Activated CD4-positive, alpha-beta T cell treated with anti-CD3 and anti-CD28 coated beads for 4 hours (primary cell): ENCODE measurements at places on chromosomes 3 and 15.

DNA sequence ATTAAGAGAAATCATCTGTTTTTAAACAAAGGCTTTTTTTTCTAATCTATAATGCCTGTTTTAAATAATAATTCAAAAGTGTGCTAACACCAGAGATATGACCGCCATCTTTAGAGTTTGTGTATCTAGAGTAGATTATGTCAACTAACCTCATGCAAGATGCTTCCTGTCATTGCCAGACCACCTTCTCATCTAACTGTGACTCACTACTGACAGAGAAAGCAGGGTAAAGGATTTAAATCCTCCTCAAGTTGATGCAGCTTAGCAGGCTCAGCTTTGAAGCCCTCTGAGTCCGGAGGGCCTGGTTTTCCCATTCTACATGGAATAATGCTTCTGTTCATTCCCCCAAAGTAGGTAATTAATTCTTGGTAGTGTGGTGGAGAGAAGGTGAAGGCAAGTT, 108.5 kb downstream of the ECT2 start:
- no peak for DNase-seq

DNA sequence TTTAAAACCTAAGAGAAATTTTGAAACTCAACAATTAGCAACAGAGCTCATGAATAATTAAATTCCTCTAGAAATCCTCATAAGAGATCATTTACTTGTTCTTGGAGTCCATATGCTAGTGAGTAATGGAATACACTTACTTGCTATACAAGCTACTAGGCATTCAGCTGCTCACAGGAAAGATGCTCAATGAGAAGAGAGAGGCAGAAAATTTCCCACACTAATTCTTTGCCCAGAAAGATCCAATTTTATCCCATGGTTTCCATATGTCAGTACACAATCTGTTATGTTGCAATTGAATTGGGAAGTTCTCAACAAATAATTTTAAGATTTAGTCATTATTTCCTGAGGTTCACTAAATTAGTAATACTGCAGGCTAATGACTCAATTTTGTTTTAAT, 310.4 kb downstream of the RYR3 start:
- no peak for DNase-seq

- no peak for DNase-seq
These were observed 331.5 kb upstream of the CFAP20DC start for GRCh38 chr3:59381282-59381681.

DNA sequence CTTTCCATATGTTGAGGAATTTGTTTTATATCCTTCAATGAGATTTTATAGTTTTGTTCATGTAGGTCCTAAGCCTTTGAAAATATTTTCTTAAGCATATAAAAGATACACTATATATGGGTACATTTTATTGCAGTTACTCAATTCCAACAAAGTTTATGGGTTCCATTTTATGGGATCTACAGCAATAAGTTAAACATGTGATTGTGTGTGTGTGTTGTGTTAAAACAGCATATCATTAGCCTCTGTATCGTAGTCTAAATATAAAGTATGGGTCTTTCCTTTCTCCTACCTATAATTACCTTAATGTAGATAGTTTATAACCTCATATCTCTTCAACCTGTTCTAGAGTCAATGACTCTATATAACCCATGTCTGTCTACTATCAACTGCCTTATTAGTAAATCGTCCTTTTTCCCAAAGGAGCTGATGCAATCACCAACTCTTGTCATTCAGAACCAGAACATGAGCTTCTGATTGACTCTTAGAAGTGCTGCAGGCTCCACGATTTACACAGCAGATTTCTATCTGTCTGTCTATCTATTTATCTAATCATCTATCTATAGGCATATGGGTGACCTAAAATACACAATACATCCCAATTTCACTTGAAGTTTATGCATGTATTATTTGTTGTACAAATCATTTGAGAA, 512.6 kb upstream of the CBLB start:
- no peak for DNase-seq

GRCh38 chr3:84547971-84548970, 410.5 kb upstream of the CADM2 start:
- DNase-seq = no peak

GRCh38 chr3:139629033-139629432, 48.7 kb downstream of the NMNAT3 start:
- no peak for DNase-seq

GRCh38 chr15:39512643-39513042, 68.2 kb upstream of the THBS1 start:
- no peak for DNase-seq

- DNase-seq = no peak
These were observed 36.3 kb downstream of the ASTE1 start for GRCh38 chr3:130990282-130990681.

GRCh38 chr3:159169828-159170227, 368.0 kb downstream of the MFSD1 start:
- no peak for DNase-seq

GRCh38 chr15:100350434-100351226, 8.9 kb upstream of the ADAMTS17 start:
- no peak for DNase-seq

GRCh38 chr15:101250873-101251829, 697 bp downstream of the CHSY1 start:
- DNase-seq = no peak

- DNase-seq = no peak
These were observed 126.5 kb downstream of the FMN1 start for GRCh38 chr15:33068007-33068481.

DNA sequence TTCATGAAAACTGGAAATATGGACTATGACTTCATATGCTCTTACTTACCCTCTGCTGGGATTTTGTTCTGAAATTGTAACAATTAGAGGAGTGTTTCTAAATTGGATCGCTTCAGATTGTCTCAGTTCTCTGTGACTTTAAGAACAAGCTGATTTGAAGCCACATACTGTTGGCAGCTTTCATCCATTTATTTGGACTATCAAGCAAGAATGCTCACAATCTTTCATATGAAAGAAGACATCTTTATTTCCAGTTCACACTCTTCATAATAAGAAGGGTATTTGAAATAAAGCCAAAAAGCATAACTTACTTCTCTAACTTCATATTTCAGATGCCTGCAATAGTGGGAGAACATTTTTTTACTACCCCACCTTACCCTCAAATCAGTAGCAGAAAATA, 491.6 kb upstream of the TPRG1 start:
- no peak for DNase-seq

DNA sequence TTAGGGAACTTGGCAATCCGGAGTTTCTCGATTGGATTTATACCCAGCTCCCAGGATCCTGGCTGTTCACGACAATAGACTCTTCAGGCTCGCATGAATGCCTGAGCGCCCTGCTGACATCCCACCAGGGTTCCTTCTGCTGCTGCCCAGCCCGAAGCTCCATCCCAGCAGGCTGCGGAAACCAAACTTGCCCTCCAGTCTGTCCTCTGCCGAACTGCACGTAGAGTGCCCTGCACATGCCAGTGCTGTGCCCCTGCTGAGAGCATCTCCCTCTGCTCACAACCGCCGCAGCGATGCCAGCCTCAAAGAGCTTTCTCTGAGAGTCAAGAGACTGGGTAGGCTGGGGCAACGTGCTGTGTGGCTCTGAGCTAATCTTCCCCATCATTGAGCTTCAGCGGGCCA, 6.9 kb downstream of the ADAMTS7 start:
- DNase-seq = no peak

DNA sequence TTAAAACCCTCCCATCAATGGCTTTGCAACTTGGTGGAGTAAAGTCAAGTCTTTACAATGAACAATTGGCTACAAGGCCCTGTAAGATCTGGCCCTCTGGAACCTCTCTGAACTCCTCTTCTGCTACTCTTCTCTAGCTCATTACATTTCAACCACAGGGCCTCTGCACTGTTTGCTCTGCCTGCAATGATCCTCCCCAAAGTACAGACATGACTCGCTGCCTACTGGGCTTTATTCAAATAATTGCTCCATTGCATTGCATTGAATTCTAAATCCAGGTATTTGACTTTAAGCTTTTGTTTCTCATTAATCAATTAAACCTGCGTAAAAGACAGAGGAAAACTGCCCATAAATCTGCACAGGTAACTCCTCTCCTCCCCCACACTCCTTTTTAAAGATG, 96.7 kb downstream of the CD47 start:
- no peak for DNase-seq

DNA sequence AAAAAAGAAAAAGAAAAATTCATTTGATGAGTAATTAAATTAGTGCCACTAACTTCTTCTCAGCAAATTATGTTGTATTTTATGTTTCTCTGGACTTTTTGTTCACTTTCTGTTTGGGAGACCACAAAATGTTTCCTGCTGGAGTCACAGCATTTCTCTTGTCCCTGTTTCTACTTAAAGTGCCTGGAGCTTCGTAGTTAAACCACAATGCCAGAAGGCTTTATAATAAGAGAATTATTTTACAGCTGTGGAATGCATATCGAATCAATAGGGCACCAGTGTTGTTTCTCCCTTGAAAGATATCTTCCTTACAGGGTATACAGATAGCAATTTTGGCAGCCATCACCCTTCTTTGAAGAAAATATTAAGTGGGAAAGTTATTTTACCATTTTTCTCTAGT, 3.2 kb downstream of the DTWD1 start:
- no peak for DNase-seq

GRCh38 chr15:80070840-80071239, 11.4 kb downstream of the ZFAND6 start:
- DNase-seq = no peak

- DNase-seq = no peak
These were observed 29.8 kb upstream of the CMTM6 start for GRCh38 chr3:32532434-32532833.

GRCh38 chr3:123071146-123071545, 4.3 kb downstream of the PDIA5 start:
- DNase-seq = no peak

- DNase-seq = no peak
These were observed 6.1 kb downstream of the RNU5B-1 start for GRCh38 chr15:65310431-65311137.

DNA sequence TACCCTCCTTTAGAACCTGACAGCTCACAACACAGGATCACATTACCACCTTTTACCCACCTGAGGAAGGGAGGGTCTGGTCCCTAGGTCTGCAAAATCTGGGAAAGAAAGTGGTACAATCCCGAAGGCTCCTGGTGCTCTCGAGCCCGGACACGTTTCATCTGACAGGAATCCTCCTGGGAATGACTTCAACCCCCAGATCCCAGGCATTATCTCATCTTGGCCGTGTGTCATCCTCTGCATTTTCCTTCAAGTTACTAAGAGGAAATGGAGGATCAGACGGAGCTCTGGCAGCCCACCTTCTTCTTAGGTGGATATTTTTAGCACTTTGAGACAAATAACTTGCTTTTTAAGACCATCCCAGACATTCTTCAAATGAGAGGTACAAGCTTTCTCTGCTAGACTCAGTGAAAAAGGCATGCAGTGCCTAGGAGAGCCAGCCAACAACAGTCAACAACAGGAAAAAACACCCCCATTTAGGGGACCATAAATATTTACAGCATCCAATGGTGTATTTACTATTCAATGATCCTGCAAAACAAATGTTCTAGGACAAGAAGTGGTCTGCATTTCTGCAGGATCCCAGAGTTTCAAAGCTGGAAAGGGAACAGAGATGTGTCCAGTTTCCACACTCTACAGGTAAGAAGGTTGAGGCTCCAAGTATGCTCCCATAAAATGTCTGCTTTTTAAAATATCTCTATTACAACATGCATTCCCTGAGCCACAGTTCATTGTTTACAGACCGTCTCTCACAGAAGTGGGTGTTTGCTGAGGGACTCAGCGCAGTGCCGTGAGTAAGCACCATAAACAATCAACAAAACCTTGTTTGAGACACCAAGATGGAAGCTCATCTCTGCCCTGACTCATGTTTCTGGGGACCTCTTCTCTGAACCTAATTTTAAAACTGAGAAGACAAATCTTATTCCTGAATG, 38.3 kb upstream of the ARHGEF3 start:
- no peak for DNase-seq

GRCh38 chr15:89332446-89332845, 2.2 kb downstream of the POLG start:
- no peak for DNase-seq

DNA sequence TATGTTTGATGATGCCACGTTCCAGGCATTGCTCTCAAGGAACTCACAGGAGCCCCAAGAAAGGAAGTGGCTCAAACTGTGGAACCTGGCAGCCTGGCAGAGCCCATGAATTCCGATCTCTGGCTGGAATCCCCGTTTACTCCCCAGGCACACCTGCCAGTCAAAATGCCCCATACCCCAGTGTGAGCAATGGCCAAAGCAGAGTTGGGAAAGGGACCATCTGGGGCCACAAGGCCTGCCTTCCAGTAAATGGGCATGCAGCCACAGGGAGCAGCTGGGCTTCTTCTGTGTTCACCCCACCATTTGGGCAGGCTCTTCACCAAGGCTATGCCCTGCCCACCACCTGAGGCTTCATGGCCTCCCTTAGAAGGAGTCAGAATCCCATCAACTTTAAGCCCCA, 257.0 kb upstream of the GOLGA6L4 start:
- DNase-seq = no peak

DNA sequence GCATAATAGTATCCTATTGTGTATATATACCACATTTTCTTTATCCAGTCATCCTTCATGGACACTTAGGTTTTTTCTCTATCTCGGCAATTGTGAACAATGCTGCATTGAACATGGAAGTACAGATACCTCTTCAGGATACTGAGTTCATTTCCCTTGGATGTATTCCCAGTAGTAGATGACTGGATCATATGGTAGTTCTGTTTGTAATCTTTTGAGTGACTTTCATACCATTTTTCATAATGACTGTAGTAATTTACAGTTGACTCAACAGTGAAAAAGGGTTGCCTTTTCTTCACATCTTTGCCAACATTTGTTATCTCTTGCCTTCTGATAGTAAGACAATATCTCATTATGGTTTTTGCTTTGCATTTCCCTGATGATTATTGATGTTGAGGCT, 21.8 kb downstream of the MYH15 start:
- DNase-seq = no peak

DNA sequence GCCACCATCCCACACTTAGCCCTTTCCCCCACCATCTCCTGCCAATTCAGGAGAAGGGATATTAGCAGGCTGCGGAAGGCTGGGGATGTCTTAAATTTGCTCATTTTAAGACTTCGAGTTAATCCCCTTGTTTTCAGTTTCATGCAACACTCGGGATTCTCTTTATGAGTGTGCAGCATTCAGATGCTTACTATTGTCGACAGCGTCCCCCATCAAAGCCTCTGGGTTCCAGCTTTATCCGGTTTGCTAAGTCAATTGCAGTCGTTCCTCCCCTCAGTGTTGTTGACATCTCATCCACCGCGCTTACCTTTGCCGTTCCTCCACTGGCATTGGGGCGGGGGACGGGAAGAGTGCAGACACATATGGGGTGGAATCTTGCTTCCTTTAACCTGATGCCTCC, 220.2 kb downstream of the VPS13C start:
- no peak for DNase-seq

GRCh38 chr3:32392536-32393302, 1.1 kb downstream of the CMTM7 start:
- no peak for DNase-seq

DNA sequence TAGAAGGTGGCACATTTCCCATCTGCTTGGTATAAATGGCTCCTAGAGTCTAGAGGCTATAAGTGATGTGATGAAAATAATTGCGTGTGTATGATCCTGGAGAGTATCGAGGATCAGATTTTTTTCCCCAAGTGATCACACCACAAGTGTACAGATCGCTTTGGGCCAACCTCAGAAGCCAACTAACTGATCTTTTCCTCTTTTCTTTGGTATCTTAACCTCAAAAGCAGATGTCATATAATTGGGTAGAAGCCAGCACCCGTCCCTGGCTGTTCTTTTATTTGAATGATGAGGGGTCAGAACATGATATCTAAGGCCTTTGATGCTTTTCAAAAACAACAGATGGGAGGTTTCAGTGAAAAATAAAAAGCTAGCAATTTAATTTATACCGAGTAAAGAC, 3.3 kb downstream of the P2RY14 start:
- DNase-seq = no peak
